ENCODE measurements at places on chromosomes 3 and 15.

- H3K27me3 ChIP-seq: no peaks in the 10 kb centered on the region
- peaks cover 3% of the 10 kb centered on the region for H3K36me3 ChIP-seq
- no peak overlapping the region for H3K4me3 ChIP-seq
- DNase-seq: peak; percentile 67
Measured at GRCh38 chr3:129482721-129483120, 42.7 kb downstream of the IFT122 start.

DNA sequence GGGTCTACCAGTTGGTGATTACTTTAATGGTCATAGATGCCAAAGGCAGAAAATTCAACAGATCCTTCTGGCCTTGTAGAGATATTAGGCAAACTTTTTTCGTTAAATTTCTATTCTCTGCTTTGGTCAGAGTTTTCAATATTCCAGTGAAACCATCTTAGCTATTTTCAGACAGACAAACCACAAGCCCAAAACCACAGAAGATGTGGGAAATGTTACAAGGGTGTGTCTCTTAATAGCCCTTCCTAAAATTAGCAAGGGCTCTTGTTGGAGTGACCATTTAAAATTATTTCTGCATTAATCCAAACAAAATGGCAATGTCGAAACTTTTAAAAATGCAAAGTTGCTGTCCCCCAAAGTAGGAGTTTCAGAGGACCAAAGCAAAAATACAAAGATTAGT lies 102.8 kb downstream of the ARRDC4 start:
- H3K36me3 ChIP-seq: no peaks in the 10 kb centered on the region
- no peaks in the 10 kb centered on the region for H3K27me3 ChIP-seq
- no peak overlapping the region for H3K27ac ChIP-seq
- H3K4me3 ChIP-seq: no peak overlapping the region
- DNase-seq: no peak

GRCh38 chr3:105315144-105315543 lies 51.6 kb upstream of the ALCAM start:
- H3K4me1 ChIP-seq: no peaks in the 10 kb centered on the region
- H3K36me3 ChIP-seq: no peaks in the 10 kb centered on the region
- DNase-seq: no peak
- H3K27me3 ChIP-seq: no peaks in the 10 kb centered on the region

DNA sequence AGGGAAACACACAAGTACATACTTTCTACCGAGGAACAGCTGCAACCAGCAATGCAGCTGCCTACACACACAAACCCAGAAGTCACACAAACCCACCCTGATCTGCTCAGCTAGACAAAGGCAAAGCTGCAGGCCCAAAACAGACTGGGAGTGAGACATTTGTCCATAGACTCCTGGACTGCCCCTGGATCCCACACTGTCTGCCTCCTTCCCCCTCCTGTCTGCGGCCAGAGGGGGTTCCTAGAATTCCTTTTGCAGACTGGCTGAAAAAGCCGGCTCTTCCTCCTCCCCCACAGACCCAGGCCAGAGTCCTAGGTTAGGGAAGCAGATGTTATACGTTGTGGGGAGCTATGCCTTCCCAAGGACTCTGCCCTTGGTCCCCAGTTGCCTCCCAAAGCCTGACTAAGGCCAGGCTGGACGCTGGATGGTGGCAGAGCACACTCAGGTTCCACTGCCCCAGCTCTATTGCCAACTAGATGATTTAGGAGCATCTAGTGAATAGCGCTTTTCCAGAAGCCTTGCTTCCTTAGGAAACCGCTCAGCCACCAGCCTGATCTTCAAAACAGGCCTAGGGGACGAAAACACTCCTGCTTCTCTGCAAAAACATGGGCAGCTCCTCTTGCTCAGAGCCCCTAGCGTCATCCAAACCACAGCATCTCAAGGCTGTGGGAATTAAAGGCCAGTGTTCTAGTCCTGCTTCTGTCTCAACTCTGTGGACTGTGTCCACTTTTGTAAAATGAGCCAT lies 37.4 kb upstream of the CILP start:
- H3K27me3 ChIP-seq: no peaks in the 10 kb centered on the region
- H3K27ac ChIP-seq: no peak overlapping the region
- no peaks in the 10 kb centered on the region for H3K36me3 ChIP-seq

- H3K4me1 ChIP-seq: no peaks in the 10 kb centered on the region
- no peaks in the 10 kb centered on the region for H3K27me3 ChIP-seq
- no peak for DNase-seq
- H3K4me3 ChIP-seq: no peak overlapping the region
Measured at GRCh38 chr3:50552598-50552997, 14.9 kb downstream of the C3orf18 start.

DNA sequence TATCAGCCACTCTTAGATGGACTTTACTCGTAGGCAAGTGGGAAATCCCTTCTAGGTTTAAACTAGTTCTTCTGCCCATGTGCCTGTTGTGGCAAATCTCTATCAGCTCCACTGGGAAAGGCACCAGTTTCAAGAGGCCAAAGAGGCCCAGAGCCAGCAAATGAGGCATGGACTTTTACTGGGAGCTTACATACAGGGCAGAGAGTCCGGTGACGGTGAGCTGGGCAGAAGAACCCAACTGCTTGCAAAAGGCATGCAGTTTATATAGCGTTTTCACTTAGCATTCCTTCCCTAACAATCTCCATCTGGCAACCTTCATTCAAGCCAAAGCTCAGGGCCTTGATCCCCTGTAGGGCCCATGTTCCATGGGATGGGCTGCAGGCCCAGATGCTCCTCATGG lies 93.0 kb upstream of the C3orf80 start:
- H3K36me3 ChIP-seq: no peaks in the 10 kb centered on the region
- H3K27ac ChIP-seq: no peak overlapping the region
- DNase-seq: no peak
- H3K27me3 ChIP-seq: no peaks in the 10 kb centered on the region

- no peaks in the 10 kb centered on the region for H3K27me3 ChIP-seq
- H3K4me1 ChIP-seq: peaks cover 38% of the 10 kb centered on the region
- H3K36me3 ChIP-seq: no peaks in the 10 kb centered on the region
- no peak overlapping the region for H3K27ac ChIP-seq
- no peak overlapping the region for H3K4me3 ChIP-seq
Measured at GRCh38 chr3:104856741-104857140, 510.0 kb upstream of the ALCAM start.

- DNase-seq: peak; percentile 76
- no peaks in the 10 kb centered on the region for H3K27me3 ChIP-seq
- H3K4me1 ChIP-seq: 0 out of 2 replicates have a peak, but pooled peaks cover under 1% of the 10 kb centered on the region
- no peak overlapping the region for H3K27ac ChIP-seq
- no peak overlapping the region for H3K4me3 ChIP-seq
- peaks cover 6% of the 10 kb centered on the region for H3K36me3 ChIP-seq
Measured at GRCh38 chr15:90071220-90071807, 31.0 kb downstream of the IDH2 start.

DNA sequence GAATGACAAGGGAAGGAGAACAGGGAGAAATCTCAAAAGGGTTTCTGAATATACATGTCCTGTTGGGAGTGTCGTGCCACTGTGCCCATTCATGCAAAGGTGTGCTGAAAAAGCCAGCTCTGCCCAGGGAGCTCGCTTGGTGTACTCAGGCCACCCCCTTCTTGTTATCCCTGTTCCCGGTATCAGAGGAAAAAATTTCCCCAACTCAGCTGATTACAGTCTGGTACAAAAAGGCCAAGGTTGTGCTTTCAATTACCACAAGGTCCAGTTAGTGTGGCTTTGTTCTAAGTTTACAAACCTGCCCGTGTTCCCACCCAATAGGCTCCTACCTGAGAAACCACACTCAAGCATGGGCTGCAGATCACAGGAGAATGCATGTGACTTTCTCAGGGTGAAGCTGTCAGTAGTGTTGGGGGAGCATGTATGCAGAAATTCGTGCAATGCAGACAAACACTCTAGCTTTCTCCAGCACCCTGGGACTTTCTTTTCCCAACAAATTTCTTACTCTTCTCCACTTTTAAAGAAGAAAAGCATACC lies 648.5 kb downstream of the NR2F2 start:
- DNase-seq: peak; percentile 23
- H3K27me3 ChIP-seq: peaks cover 14% of the 10 kb centered on the region
- no peaks in the 10 kb centered on the region for H3K36me3 ChIP-seq
- peaks cover 31% of the 10 kb centered on the region for H3K4me1 ChIP-seq

DNA sequence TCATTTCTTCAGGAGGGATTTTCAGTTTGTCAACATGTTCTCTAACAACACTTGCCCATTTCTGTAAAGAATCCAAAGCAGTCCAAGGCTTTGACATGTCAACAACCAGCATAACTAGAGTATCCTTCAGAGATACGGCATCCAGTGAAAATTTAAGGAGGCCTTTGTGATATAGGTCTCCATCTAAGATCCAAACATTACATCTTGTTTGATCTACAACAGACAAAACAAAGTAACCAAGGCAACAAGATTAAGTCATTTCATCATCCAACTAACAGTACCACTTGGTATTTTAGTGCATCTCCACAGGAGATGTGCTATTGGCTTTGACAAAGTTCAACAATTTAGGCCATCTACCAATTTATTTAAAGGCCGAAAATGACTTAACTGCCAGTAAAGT lies 25.8 kb downstream of the DYNC1LI1 start:
- H3K27ac ChIP-seq: no peak overlapping the region
- no peaks in the 10 kb centered on the region for H3K4me1 ChIP-seq
- H3K36me3 ChIP-seq: peaks cover 8% of the 10 kb centered on the region
- H3K4me3 ChIP-seq: no peak overlapping the region

GRCh38 chr15:92861742-92862141 lies 38.4 kb upstream of the CHD2 start:
- no peak overlapping the region for H3K4me3 ChIP-seq
- no peaks in the 10 kb centered on the region for H3K4me1 ChIP-seq
- no peaks in the 10 kb centered on the region for H3K36me3 ChIP-seq
- H3K27me3 ChIP-seq: no peaks in the 10 kb centered on the region

DNA sequence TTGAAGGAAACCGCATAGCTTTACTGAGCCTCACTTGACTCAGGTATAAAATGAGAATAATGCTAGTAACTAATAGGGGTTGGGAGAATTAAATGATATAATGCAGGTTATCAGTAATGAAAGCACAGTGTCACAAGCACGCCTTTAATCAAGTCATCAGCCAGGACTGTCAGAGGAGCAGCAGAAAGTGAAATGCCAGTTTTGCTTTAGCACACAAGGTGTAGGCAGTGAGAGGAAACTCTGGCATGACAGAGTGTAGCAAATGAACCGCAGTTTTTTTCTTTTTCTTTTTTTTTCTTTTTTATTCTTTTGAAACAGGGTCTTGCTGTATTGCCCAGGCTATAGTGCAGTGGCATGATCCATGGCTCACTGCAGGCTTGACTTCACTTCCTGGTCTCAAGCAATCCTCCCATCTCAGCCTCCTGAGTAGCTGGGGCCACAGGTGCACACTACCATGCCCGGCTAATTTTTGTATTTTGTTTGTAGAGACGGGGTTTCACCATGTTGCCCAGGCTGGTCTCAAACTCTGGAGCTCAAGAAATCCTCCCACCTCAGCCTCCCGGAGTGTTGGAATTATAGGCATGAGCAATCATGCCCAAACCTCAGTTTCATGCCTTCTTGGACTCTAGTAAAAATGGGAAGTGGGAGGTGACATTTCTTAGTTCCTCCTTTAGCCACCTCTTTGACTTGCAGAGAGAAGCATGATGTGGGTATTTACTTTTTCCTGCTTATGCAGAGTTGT lies 9.7 kb upstream of the SCAANT1 start:
- DNase-seq: no peak
- 0 out of 2 replicates have a peak, but pooled peaks cover 4% of the 10 kb centered on the region for H3K36me3 ChIP-seq
- no peak overlapping the region for H3K4me3 ChIP-seq
- H3K27me3 ChIP-seq: no peaks in the 10 kb centered on the region

- H3K4me1 ChIP-seq: no peaks in the 10 kb centered on the region
- H3K36me3 ChIP-seq: peaks cover 6% of the 10 kb centered on the region
- H3K27ac ChIP-seq: no peak overlapping the region
- H3K4me3 ChIP-seq: no peak overlapping the region
- H3K27me3 ChIP-seq: no peaks in the 10 kb centered on the region
Measured at GRCh38 chr15:39051626-39052322, 487.2 kb upstream of the RASGRP1 start.

DNA sequence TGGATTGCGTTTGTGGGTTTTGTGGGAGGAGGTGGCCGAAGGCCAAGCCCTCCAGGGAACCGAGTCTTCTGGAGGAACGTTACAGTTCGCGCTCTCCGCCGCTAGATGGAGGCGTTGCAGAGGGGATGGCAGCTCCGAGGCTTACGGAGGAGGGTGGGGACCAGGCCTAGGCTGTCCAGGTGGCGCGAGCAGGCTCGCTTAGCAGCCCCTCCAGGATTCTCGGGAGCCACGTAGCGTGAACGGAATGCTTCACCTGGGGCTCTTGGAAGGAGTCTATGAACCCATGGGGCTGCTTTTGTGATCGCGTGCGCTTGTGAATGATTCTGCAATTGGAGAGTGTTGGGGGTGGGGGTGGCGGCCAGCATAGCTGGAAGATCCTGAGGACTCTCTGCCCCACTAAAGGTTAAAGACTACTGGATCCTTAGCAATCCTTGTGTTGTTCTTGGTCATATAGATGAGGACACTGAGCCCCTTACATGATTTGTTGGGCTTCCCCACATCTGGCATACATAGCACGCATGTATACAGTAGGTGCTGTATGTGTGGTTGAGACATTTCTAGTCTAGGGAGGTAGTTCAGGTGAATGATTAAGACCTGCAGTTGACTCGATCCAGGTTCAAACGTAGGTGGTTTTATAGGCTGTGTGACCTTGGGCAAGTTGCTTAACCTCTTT lies 25.7 kb downstream of the FAM3D start:
- no peak overlapping the region for H3K27ac ChIP-seq
- H3K4me3 ChIP-seq: 0 out of 2 replicates have a peak overlapping the region, but pooled peaks have one; percentile 8
- H3K36me3 ChIP-seq: no peaks in the 10 kb centered on the region
- no peaks in the 10 kb centered on the region for H3K4me1 ChIP-seq

GRCh38 chr3:171113716-171114115 lies 87.2 kb upstream of the SLC2A2 start:
- peak; percentile 76 for DNase-seq
- H3K4me1 ChIP-seq: 0 out of 2 replicates have a peak, but pooled peaks cover 17% of the 10 kb centered on the region
- H3K4me3 ChIP-seq: no peak overlapping the region

- no peak overlapping the region for H3K4me3 ChIP-seq
- H3K4me1 ChIP-seq: peaks cover 8% of the 10 kb centered on the region
- H3K27ac ChIP-seq: no peak overlapping the region
- peaks cover 3% of the 10 kb centered on the region for H3K36me3 ChIP-seq
- DNase-seq: no peak
Measured at GRCh38 chr3:10288575-10288960, 4.2 kb downstream of the GHRL start.

DNA sequence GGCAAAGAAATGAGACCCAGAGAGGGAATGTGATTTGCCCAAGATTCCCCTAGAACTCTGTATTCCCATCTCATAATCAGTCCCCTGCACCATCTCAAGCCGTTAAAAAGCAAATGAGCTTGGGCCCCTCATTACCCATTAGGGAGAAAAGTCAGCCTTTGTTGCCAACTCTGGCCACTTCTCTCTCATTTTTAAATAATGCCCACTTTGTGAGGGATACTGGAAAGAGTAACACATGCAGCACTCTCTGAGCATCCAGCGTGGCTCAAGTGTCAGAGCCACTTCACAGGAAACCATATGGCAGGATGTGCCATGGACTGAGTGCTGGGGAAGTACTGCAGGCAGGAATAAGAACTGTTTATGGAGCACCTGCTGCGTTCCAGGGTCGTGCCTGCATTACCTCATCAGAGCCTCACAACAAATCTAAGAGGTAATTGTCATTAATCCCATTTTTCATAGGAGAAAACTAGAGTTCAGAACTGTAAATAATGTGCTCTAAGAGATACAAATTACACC lies 49.8 kb upstream of the SLC6A1 start:
- no peak overlapping the region for H3K27ac ChIP-seq
- H3K4me3 ChIP-seq: no peak overlapping the region
- no peak for DNase-seq
- no peaks in the 10 kb centered on the region for H3K4me1 ChIP-seq
- no peaks in the 10 kb centered on the region for H3K36me3 ChIP-seq

- H3K4me1 ChIP-seq: no peaks in the 10 kb centered on the region
- DNase-seq: peak; percentile 86
- no peaks in the 10 kb centered on the region for H3K27me3 ChIP-seq
- H3K36me3 ChIP-seq: no peaks in the 10 kb centered on the region
- H3K27ac ChIP-seq: no peak overlapping the region
Measured at GRCh38 chr3:112013058-112013783, 14.5 kb downstream of the TAGLN3 start.
